T-helper 1 cell (primary cell): ENCODE measurements at places on chromosomes 6 and 20.
A peak's percentile ranks its signal among the peaks of the same experiment; 100 is the strongest.

GRCh38 chr20:58991715-58992114 lies 10.7 kb downstream of the NELFCD start:
- no peak for DNase-seq

DNA sequence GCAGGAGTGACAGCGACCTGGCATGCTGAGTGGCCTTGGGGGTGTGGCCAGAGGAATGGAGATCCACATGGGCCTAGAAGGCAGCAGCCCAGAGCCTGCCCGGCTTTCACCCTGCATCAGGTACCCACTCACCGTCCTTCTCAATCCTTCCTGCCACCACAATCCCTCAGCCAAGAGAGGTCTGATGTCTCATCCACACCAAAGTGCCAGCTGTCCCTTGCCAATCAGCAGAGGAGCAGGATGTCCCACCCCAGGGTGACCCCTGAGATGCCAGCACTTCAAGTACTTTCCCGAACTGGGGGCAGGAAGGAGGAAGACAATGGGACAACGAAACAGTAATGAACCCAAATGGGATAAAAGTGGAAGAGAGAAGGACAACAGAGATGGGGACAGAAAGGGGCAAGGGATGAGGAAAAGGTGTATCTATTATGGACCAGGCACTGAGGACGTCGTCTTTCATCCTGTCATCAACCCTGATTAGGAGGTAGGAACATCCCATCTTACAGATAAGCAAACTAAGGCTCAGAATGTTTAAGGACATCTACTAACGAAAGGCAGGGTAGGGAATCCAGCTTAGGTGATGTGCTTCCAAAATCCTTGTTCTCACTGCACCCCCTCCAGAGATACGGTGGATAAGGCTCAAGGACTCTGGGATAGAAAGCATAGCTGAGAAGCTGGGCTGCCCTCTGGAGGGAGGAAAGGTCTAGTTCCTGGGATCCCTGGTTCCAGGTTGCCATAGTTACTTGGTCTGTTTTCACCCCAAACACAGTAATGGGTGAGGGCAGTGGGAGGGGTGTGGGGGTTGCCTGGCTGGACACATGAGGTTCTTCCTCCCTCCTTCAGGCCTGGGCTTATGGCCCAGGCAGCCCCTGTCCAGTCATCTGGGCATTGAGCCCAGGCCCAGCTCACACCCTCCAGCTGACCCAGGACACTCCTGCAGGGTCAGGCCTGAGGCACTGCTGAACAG lies 4.5 kb upstream of the TNXB start:
- DNase-seq, result no peak

GRCh38 chr20:13718171-13718570 lies 66.5 kb downstream of the ESF1 start:
- no peak for DNase-seq

GRCh38 chr6:3162067-3162497 lies 4.7 kb upstream of the TUBB2A start:
- DNase-seq, result peak; percentile 15

DNA sequence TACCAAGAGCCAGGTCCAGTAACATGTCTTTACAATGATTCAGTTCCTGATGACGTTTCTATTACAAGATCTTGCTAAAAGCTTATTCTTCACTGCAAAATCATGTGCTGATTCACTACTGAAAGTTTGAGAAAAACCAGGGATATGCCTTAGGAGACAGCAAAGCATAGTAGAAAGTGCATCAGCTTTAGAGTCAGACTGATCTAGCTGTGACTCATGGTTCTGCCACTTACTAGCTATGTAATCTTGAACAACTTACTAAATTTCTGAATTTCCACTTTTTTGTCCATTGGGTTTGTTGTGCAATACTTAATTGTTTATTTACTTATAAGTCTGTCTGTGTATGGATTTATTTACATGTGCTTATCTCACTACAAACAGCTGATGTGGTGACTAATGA lies 198.5 kb upstream of the RSPO3 start:
- no peak for DNase-seq

- DNase-seq, result no peak
These were observed 257.9 kb downstream of the SMOC2 start for GRCh38 chr6:168698923-168699322.

- no peak for DNase-seq
These were observed 634 bp downstream of the HSF2 start for GRCh38 chr6:122400121-122400450.

DNA sequence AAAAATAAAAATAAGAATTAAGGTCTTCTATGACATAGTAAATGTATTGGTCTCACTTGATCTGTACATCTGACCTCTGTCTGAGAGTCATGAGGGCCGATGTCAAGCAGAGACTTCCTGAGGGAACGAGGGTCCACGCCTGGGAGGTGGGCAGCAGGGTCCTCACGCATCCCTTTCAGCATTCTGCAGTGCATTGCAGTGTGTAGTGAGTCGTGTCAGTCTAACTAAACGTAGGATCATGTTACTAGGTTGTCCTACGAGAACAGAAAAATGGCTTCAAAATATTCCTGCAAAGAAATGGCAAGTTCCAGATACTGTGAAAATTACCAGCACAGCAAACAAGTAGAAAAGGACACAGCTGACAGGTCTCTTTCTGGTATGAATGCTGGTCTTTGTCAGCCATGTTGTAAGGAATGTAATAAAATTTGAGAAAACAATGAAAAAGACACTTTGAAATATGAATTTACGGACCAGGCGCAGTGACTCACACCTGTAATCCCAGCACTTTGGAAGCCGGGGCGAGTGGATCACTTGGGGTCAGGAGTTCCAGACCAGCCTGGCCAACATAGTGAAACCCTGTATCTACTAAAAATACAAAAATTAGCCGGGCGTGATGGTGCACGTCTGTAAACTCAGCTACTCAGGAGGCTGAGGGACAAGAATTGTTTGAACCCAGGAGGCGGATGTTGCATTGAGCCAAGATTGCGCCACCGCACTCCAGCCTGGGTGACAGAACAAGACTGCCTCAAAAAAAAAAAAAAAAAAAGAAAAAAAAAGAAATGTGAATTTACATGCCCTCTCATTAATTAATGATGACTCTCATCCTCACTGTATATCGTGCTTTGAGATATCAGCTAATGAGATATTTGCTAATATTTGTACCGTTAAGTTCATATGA lies 2.4 kb upstream of the AHCY start:
- DNase-seq, result no peak

GRCh38 chr20:62925420-62926228 lies 681 bp downstream of the DIDO1 start:
- peak; percentile 48 for DNase-seq

DNA sequence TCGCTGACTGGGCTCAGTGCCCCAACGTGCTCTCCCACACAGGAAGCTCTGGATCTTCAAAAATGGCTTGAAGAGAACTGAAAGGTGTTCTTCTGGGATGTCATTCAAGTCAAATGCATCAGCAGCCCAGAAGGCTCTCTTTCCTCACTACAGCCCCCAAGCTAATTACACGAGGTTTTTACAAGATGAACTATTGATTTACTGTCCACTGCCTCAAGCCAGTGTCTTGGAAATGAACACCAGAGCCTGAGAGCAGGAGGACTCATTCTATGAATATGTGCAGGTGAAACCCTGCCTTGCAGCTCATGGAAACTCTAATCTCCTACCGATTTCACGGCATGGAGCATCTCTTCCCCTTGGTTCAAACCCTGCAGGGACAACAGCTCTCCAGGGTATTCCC lies 98.9 kb upstream of the CST7 start:
- DNase-seq, result no peak

GRCh38 chr6:42446370-42446769 lies 5.4 kb downstream of the TRERF1 start:
- no peak for DNase-seq

GRCh38 chr6:43798688-43799444 lies 28.9 kb downstream of the VEGFA start:
- DNase-seq, result peak; percentile 27

GRCh38 chr6:143346004-143346403 lies 104.5 kb downstream of the ADAT2 start:
- no peak for DNase-seq

- DNase-seq, result no peak
These were observed 36.5 kb upstream of the NEDD9 start for GRCh38 chr6:11268978-11269377.

DNA sequence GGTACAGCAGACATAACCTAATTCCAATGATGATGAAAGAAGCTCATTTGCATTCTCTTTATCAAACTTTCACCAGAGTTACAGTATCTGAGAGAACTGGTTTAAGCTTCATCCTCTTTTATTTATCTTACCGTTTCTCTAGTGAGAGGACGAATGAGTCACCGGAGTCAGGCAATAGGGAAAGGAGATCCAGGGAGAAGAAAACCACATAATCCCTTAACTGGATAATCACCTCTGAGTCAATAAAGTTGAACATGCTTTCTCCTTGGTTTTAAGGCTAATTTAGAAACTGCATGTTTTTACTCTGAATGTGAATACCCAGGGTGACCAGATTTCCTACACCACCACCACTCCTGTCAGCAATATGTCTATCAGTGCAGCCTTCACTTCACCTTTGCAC lies 313.7 kb upstream of the TBX18 start:
- DNase-seq, result no peak

DNA sequence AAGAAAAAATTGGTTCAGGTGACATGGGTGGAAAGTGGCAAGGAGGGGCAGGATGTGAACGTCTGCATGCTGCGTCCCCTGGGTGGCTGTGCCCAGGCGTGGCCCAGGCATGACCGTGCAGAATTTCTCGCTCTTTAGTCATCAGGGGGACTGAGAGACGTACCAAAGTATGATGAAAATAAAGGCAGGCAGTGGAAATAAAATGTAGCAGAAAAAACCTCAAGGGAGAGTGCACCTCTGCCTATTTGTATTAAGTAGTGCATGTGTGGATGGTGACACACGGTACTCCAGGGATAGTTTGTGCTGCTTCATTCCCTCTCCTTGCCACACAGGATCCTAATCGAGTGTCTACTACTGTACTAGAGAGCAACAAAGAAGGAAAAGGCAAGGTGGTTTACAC lies 81.1 kb downstream of the ATP9A start:
- DNase-seq, result no peak

DNA sequence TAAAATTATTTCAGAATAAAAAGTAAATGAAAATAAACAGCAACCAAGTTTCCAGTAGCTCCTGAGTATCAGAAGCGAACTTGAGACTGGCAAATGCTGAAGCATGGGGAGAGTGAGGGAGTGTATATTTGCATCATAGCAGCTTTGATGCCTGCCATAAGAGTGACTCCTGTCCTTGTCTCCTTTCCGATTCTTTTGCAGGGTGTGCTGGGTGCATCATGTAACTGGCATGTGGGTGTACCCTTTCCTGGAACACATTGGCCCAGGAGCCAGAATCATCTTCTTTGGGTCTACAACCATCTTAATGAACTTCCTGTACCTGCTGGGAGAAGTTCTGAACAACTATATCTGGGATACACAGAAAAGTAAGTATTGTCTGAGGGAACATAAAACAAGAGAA lies 117.4 kb downstream of the ADAT2 start:
- no peak for DNase-seq

DNA sequence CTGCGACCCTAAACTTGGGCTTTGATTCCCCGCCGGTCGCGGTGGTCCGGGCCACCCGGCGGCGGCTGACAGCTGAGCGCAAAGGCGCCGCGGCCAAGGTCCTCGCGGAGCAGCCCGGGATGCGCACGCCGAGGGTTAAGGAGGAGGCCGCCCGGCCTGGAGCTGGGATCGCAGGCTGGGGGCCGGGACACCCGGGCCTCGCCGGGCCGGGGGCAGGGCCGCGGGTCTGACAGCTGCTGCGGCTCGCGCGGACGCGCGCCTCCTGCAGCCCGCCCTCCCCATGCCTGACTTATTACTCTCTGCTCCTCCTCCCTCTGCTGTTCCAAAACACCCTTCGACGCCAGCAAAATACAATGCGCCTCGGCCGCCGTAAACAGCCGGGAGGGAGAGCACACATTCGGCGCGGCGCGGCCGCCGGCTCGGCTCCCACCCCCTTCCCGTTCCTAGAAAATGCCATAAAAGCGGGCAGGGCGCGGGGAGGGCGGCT lies 746 bp downstream of the BACH2 start:
- DNase-seq, result peak; percentile 43

DNA sequence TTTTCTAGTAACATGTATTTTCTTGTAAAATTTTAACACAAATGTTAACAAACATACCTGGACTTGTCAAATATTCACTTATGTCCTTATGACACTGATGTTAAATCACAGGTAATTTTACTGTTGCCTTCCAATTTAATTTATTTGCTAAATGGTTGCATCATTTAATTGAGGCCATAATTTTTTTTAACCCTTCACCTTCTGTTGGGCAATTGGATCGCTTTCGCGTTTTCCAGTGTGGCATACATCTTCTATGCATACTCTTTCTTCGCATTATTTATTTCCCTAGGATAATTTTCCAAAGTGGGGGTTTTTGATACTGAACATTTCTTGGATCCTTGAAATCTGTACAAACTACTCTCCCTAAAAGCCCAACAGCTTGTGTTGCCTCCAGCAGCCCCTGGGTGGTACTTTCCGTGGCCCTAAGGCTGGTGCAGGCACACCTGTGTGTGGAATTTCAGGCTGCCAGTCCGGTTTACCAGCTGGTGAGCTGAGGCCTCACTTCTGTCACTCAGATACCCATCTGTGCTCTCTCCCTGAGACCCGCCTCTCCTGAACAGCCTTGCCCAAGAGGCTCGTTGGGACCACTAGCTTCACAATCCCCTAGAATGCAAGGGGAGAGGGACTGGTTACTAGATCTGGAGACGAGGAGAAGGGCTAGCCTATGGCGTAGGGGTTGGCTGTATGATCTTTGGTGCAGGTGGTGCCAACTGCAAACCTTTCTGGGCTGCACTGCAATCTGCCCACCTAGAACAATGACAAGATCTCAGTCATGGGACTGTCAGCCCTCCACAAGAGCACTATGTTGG lies 11.2 kb upstream of the C20orf144 start:
- DNase-seq, result no peak

DNA sequence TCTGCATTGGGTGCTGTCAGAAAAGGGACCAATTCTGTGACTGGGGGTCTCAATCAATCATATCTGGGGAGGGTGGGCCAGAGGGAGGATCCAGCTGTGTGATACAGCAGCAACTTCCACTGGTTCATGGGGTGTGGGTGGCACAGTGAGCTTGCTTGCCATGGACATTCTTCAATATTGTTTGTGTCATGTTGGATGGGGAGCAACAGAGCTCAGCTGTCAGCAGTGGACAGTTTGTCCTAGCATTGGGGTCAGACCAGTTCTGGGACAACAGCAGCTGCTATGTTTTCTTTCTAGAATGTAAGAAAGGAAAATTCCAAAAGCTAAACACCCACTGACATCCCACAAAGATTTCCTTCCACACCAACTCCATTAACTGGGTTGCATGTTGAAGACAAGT lies 221.9 kb upstream of the CDH4 start:
- DNase-seq, result no peak
